Germinal center (tissue), 1 donor: ENCODE measurements at places on chromosomes 4 and X.

GRCh38 chr4:126604268-126604867, 1028.4 kb upstream of the INTU start:
- no peak for DNase-seq

DNA sequence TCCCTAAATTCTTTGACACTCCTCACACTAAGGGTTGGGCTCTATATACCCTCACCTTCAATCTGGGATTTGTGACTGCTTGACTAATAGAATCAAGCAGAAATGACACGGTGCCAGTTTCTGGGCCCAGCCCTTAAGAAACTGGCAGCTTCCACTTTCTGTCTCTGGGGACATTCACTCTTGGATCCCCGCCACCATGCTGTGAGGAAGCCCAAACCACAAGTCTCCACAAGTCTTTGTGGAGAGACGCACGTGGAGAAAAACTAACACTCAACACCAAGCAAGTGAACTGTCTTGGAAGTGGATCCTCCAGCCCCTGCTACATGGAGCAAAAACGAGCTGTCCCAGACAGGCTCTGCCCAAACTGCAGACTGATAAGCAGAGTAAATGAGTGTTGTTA, 1.1 kb upstream of the EDNRA start:
- DNase-seq, result no peak

DNA sequence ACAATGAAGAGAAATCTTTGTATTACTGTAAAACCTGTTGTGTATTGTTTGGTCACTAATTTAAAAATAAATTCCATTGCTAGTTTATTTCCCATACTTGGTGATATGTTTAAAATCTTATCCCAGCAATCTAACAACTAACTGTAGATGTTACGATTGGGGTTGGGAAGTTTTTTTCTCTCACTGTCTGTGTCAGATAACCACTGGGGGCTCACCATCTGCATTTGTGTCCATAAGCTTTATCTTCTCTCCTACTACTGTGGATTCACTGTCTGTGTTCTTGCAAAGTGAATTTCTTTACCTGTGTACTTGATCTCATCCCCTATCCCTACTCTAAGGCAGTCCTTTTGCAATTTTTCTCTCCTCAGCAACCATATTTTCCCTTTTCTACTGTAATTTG, 81.3 kb downstream of the STIM2 start:
- DNase-seq, result no peak

GRCh38 chr4:128751354-128751753, 58.1 kb upstream of the JADE1 start:
- no peak for DNase-seq

- DNase-seq, result no peak
Measured at GRCh38 chrX:37075892-37076595, 67.9 kb downstream of the FAM47C start.

DNA sequence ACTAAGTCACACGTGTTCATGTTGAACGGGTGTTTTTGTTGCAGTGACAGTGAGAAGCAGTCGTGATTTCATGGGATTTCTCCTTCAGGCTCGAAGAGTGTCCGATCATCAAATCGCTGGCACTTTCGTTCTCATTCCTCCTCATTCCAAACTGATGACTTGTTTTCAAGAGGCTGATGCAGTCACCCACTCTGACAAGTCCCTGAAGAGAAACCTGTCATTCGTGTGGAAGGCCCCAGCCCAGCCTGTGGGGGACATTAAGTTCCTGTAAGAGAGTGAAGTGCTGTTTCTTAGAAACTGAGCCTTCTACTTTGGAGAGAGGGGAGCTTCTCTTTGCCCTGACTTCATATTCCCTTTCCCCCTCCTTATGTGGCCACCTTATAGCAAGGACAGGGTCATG, 8.0 kb downstream of the REELD1 start:
- no peak for DNase-seq

DNA sequence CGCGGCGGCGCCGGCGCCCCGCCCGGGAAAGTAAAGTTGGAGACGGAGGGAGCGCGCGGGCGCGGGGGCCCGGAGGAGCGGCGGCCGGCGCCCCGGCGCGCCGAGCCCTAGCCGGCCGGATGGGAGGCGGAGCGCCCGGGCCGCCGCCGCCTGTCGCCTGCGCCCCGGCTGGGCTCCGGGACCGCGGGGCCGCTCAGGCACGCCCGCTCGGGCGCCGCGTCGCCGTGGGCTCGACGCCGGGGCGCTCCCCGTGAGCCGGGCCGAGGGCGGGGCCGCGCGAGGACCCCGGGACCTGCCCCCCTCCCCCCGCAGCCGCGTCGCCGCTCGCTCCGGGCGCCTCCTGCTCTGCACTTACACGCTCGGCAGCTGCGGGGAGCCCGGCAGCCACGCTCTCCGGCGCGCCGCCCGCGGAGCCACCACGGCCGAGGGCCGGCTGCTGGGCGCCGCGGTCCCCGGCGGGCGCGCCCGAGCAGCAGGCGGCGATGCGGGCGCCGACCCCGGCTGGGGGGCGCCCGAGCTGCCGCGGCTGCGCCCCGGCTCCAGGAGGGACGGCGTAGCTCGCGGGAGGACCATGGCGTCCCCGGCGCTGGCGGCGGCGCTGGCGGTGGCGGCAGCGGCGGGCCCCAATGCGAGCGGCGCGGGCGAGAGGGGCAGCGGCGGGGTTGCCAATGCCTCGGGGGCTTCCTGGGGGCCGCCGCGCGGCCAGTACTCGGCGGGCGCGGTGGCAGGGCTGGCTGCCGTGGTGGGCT, at the start of gene ADRA2C:
Gene ADRA2C (plus strand): TSS at position 350 of the 749 bp plus-strand sequence. CDS start 222 bp downstream, at position 572.
- DNase-seq, result peak; percentile 45

DNA sequence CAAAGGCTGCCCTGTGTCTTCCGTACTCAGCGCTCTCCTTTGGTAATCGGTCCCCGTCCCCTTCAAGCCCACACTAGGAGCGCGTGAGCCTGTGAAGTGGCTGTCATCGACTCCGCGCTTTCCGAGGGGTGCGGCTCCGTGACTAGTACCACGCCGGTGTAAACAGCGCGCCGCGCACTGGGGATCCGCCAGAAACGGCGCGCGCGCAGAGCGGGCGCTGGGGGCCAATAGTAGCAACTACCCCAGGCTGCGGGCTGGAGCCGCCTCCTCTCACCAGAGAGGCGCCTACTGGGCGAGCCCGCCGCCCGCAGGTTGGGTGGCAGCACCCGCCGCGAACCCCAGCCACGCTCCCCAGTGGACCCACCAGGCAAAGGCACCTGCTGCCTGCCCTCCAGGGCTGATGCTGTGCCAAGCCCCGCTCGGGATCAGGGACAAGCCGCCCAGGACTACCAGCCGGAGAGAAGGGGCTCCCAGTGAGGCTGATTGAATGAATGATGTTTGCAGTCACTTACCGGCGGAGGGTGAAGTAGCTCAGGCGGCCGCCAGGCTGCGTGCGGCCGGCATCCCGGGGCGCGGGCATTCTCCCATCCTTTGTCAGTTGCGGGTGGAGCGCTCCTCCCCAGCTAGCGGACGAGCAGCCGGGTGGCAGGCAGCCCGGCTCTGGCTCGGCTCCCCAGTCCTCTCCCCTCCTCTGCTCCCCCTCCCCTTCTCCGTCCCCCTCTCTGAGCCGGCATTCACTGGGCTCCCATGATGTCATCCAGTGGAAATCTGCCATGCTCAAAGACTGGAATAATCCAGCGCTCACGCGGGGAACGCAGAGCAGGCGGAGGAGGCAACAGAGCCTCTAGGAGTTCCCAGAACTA, 370.3 kb upstream of the SMIM31 start:
- DNase-seq, result no peak

GRCh38 chr4:186778134-186778533, 54.5 kb upstream of the FAT1 start:
- no peak for DNase-seq

- DNase-seq, result no peak
Measured at GRCh38 chr4:185165605-185166063, 22.6 kb downstream of the SLC25A4 start.

DNA sequence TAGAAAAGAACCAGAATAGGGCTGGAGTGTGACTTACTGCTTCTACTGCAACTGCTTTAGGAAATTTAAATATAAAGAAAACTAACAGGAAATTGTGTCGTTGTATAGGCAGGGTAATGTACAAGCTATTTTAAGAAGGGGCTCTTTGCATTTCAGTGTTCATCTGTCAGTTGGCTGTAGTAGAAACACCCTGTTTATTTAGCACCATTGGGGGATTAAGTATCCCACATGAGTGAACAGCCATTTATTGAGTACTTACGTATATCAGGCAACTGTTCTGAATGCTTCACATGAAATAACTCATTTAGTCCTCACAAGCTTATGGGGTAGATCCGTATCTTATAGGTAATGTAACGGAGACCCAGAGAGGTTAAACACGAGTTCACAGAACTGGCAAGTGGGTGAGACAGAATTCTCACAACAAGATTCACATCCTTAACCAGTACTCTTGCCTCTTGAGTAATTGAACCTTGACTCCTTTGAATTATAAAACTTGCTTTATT, 23.9 kb downstream of the STIM2 start:
- DNase-seq, result peak; percentile 49

- no peak for DNase-seq
Measured at GRCh38 chr4:149062997-149063396, 620.8 kb upstream of the NR3C2 start.

- no peak for DNase-seq
Measured at GRCh38 chr4:156294577-156294976, 340.9 kb upstream of the CTSO start.

DNA sequence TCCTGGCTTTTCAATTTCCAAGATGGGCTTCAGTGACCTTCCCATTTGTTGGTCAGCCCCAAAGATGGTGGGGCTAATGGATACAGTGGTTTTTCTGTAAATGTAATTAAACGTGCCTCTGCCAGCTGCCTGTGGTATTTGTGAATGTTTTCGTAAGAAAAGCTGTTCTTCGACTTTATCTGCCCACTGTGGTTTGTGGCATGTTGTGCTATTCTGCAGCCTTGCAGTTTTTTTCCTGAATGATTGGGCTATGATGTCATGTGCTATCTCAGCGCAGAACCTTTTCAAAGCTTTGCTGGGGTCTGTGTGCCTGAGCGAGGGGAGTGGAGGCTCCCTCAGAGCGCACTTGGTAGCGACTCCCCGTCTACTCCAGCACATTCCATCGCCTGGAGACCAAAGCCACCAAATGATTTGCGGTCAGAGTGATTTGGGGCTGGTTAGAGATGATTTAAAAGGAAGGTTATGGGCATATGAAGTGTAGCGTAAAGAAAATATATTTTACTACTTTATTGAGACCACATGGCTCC, 137.5 kb downstream of the PALLD start:
- DNase-seq, result no peak

DNA sequence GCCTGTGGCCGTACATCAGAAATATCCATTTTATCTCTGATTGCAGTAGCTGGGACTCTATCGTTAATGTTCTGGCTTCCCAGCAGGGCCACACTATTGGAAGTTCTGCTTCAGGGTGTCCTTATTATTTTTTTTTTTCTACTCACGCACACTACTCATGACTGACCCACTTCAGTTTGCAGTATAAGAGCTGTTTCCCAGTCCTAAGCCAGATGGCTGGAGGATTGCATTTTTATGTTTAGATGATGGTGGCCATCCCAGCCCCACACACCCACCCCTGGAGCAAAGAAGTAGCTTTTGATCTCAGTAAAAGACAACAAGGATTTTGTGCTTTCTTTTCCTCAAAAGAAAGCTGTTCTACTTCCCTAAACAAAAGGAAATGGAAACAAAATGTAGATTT, 557.0 kb upstream of the GALNTL6 start:
- DNase-seq, result no peak

DNA sequence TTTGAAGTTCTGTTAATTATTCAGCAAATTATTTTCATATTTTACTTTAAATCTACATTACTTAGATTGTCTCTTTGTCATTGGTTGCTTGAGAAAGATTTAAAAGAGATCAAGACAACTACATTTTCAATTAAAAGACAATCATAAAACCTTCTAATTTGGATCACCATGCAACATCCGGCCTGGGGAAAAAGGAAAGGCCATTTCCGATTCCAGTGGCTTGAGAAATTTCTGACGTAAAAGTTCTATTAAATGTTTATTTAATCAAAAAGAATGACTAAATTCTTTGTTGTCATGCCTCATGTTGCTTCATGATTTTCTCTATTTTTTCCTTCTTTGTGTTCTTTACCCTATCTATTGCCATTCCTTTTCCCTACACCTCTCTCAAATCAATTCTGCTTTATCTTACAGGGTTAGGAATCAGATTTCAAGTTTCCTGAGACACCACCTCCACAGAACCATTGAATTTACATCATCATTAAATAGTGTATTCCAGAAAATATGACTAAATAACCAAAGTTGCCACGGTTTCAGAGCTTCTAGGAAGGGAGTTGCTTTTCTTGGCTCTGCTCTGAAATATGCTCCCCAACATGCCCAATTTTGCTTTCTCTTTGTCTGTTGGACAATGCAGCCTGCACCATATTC, 124.6 kb upstream of the ACSL4 start:
- no peak for DNase-seq

GRCh38 chrX:136819031-136819703, 38.4 kb upstream of the ARHGEF6 start:
- no peak for DNase-seq

DNA sequence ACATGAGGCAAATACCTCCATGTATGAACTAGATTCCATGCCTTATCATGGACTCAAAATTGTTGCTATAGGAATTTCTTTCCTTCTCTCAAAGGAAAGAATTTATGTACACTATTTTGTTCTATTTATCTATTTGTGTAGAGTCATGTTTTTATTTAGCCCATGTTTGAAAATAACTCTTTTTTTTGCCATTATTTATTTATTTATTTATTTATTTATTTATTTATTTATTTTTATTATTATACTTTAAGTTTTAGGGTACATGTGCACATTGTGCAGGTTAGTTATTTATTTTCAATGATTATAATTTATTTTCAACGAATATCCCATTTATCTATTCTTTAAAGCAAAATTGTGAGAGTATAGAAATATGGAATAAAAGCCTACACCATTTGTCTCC, 177.9 kb downstream of the MAGEE1 start:
- no peak for DNase-seq

GRCh38 chr4:84681486-84682274, 98.8 kb downstream of the CDS1 start:
- no peak for DNase-seq

DNA sequence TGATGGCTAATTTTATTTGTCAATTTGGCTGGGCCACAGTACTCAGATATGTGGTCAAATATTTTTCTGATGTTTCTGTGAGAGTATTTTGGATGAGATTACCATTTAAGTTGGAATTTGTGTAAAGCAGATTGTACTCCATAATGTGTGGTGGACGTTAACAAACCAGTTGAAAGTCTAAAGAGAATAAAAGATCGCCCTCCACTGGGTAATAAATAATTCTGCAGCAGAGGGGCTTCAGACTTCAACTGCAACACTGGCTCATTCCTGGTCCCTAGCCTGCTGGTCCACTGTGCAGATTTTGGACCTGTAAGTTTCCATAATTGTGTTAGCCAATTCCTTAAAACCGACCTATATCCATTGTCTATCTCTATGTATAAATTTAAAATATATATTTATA, 540.3 kb downstream of the PCDH18 start:
- no peak for DNase-seq

- DNase-seq, result no peak
Measured at GRCh38 chr4:144705601-144706590, 59.9 kb downstream of the HHIP start.

- no peak for DNase-seq
Measured at GRCh38 chr4:161364681-161365080, 799.1 kb downstream of the FSTL5 start.

DNA sequence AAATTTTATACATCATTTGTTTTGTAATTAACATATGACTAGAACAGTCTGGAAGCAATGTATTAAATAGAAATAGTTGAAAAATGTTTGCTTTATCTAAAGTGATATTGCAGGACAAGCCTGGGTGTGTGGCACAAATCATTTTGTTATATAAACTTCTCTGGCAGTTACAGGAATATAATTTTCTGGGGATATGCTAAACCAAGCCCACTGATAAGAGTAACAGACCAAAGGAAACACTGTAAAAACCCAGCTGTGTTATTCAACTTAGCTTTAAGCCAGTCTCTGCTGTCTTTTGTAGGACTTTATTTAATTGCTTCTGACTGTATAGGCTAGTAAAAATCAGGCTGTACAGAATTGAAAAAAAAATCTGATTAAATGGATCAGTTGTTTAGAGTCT, 156.2 kb downstream of the NR3C2 start:
- no peak for DNase-seq
